RWPE1 (cell line): ENCODE measurements at places on chromosomes 4 and X.

GRCh38 chrX:94932278-94932965 lies 1258.4 kb downstream of the FAM133A start:
- no peak for DNase-seq

DNA sequence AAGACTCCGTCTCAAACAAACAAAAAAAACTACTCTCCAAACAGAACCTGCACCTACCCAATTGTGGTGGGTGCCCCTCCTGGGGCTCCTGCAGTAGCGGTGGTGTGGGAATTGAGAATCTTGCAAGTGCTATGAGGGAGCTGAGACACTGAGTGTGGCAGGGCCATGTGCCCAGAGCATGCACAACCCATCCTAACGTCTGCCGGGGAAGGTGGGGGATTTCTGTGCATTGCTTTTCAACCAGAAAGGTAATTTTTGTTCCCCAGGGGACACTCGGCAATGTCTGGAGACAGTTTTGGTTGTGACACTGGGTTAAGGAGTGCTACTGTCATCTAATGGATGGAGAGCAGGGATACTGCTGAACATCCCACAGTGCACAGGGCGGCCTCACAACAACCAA lies 35.7 kb downstream of the TBL1X start:
- DNase-seq, result no peak

DNA sequence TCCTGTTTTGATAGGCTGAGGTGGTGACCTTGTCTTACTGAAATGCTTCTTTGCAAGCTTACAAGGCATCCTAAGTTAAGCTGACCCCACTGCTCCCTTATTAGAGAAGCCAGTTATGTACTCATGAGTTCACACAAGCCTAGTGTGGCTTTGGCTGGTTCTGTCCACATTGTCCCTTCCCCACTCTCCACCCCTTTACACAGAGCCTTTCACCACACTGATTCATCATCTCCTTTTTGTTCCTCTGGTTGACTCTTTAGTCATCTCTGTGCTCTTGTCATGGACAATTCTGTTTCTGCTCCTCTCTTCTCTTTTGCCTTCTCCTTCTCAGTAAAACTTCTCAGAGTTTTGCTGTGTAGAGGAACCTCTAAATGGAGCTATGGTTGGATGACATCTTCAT lies 4.9 kb downstream of the CHRNA9 start:
- no peak for DNase-seq

DNA sequence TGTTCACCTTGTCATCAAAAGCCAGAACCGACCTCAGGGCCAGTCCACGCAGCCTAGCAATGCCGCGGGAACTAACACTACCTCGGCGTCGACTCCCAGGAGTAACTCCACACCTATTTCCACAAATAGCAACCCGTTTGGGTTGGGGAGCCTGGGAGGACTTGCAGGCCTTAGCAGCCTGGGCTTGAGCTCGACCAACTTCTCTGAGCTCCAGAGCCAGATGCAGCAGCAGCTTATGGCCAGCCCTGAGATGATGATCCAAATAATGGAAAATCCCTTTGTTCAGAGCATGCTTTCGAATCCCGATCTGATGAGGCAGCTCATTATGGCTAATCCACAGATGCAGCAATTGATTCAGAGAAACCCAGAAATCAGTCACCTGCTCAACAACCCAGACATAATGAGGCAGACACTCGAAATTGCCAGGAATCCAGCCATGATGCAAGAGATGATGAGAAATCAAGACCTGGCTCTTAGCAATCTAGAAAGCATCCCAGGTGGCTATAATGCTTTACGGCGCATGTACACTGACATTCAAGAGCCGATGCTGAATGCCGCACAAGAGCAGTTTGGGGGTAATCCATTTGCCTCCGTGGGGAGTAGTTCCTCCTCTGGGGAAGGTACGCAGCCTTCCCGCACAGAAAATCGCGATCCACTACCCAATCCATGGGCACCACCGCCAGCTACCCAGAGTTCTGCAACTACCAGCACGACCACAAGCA lies 898 bp downstream of the UBQLN2 start:
- peak; percentile 26 for DNase-seq

- no peak for DNase-seq
Measured at GRCh38 chr4:169058312-169058711, 48.3 kb upstream of the CBR4 start.

DNA sequence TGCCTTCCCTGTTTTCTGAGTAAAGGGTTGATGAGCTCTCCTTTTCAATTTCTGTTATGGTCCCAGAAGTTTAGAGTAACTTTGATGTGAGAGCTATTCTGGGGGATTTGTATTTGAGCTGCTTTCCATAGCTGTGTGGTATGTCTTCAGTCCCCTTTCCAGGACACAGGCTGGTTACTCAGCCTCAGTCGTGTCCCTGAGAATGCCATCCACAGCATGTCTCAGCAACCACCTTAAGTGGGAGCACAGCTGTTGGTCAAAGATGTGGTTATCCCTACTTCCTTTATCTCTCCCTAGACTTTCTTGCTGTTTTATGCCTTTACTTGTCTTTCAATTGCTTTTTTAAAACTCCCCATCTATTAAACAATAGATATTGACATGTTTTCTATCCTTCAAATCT lies 37.8 kb downstream of the RNF175 start:
- no peak for DNase-seq

- DNase-seq, result no peak
Measured at GRCh38 chr4:17981063-17981462, 40.5 kb downstream of the LCORL start.

GRCh38 chr4:8355306-8355705 lies 85.2 kb downstream of the ACOX3 start:
- peak; percentile 26 for DNase-seq

DNA sequence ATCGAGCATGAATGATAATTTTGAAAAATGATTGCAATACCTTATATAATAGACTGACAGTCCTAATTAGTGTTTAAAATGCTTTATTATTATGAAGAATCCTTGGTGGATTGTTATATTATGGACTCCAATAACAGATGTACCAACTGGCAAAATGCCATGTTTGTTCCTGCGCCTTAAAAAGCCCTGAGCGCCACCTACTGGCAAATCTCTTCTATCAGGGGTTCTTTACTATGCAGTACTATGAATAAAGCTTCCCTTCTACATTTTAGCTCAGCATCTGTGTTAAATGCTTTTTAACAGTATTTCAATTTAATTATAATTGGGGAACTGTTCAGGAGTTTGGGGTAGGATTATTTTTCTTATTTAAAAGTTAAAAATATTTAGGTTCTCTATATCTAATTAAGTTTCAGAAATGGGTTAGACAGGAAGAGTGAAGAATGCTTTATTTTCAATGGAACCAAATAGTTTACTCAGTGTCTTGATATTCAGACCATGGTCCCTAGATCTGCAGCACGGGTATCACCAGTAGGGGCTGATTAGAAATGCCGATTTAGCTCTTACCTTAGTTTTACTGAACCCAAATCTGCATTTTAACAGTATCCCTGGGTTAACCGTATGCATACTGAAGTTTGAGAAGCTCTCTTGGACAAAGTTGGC lies 20.0 kb downstream of the CFAP97 start:
- DNase-seq, result peak; percentile 55

GRCh38 chr4:110869114-110869513 lies 246.2 kb upstream of the PITX2 start:
- no peak for DNase-seq

GRCh38 chr4:76377911-76378310 lies 43.0 kb downstream of the CCDC158 start:
- DNase-seq, result peak; percentile 20

- DNase-seq, result no peak
Measured at GRCh38 chr4:114921790-114922591, 191.4 kb downstream of the NDST4 start.

GRCh38 chr4:68599150-68599549 lies 23.0 kb upstream of the UGT2B17 start:
- no peak for DNase-seq

DNA sequence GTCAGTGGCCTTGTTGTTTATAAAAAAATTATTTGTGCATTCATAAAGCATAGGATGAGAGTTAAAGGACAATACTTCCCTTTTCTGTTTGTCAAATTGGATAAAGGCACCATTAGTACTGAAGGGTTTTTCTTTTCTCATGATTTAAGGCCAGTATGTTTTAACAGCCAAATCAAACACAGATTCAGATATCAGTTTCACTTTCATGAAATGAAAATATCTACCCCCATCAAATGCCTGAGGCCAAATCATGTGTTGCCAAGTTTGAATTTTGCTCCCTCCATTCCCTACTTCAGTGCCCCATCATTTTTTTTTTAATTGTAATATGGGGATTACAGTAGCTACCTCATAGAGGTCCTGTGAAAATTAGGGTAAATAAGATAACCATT lies 745.9 kb downstream of the RPA4 start:
- DNase-seq, result no peak

GRCh38 chr4:133385161-133385954 lies 236.3 kb downstream of the PCDH10 start:
- DNase-seq, result no peak

DNA sequence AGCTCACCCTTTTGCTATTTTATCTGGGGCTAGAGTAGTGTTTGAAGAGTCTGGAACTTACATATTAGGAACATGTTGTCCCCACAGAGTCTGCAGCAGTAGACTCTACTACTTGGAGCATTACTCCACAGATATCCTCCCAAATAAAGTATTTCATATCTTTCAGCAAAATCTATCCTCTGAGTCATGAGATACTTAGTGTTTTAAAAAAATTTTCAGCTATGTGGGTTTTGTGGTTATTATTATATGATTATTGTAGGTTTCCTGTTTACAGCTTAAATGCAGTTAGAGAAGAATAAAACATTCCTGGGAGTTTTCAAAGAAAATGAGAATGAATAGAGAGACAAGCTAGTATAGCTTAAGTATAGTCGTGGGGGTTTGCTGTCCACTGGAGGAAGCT lies 30.9 kb downstream of the PAGE2 start:
- no peak for DNase-seq
